ENCODE measurements at places on chromosomes 11 and 22.

GRCh38 chr22:43993072-43993760, 30.9 kb upstream of the PARVB start:
- DNase-seq = no peak

DNA sequence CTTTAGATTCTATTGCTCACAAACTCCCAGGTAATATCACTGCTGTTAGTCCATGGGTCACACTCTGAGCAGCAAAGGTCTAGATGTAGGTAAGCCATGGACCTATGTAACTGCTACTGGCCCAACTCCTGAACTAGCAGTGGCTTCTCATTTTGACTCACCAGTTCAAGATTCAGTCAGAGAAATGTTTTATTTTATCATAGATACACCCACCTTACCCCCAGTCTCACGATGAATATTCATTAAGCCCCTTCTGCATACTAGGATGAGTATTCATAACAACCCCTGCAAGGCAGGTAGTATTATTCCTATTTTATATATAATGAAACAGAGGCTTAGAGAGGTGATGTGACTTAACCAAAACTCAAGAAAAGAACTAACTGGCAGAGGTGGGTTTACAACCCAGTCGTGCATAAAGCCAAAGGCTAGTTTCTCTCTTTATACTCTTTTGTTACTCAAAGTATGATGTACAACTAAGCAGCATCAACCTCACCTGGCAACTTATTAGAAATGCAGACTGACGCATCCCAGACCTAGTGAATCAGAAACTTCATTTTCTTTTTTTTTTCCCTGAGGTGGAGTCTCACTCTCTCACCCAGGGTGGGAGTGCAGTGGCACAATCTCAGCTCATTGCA, 957.6 kb upstream of the CCDC90B start:
- DNase-seq = no peak

GRCh38 chr11:73001615-73002014, 140.5 kb downstream of the FCHSD2 start:
- no peak for DNase-seq

GRCh38 chr11:128931066-128931465, 11.6 kb downstream of the TP53AIP1 start:
- no peak for DNase-seq

DNA sequence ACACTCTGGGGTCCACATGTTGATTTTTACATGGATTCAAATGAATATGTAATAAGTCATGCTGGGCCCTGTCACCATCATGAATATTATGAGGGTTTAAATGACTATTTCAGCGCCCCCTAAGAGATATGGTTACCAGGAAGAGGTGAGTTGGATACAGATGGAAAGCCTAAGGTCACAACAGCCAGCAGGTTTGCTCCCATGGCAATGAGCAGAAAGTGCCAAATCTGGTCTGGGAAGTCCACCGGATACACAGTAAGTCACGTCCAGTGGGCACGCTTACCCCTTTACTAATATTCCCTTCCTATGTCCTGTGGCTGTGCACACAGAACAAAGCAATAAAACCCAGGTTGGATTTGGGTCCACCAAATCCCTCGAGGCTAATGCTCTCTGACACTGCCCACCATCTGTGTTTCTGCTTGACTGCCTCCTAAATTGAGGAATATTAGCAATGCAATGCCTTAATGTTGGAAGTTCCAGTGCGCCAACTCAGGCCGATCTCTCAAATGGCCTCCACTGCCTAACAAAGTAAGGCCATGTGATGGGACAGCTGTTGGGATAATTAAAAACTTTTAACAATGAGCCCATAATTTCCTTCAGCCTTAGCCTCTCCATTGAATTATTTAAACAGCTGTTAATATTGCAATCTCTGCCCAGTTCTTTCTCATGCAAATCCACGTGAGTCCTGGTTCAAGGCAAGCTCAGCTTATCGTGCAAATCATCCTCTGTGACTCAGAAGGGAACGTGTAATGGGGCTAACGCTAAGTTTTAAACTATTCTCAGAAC, 97.6 kb downstream of the SLC1A2 start:
- DNase-seq = no peak

DNA sequence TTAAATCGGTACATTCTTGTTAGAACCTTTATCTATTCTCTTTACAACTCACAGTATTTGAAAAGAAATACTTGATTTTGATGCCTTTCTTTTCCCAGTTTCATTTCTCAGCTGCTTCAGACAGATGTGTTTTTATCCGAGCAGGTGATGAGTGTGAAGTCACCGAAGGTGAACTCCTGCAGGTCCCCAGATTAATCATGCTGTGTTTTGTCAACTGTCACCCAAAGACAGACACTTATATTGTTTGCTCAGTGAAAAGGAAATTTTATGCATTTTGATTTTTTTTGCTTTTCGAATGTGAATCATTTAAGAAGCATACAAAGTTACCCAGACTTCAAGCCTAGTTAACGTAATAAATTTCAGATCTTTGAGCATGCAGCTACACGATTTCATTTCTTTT, 7.8 kb upstream of the TMPRSS13 start:
- DNase-seq = no peak

- DNase-seq = no peak
Measured at GRCh38 chr11:19558189-19558986, 154.2 kb upstream of the NAV2 start.

GRCh38 chr11:65459552-65459951, 37.0 kb downstream of the NEAT1 start:
- DNase-seq = no peak

DNA sequence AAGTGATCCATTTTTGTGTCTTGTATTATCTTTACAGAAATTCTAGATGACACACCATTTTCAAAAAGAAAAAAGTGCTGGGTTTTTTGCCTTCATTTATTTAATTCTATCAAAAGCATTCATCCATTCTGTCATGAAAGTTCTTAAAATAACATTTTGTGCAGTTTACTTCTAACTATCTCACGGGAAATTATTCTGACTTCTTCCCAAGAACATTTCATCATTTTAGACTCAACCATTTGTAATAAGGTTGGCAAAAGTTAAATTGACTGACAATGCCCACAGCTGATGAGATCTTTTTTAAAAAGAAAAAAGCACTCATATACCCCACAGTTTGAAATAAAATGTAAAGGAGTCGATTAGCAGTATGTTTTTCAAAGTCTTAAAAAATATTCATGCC, 68.5 kb downstream of the SBF2 start:
- DNase-seq = no peak

DNA sequence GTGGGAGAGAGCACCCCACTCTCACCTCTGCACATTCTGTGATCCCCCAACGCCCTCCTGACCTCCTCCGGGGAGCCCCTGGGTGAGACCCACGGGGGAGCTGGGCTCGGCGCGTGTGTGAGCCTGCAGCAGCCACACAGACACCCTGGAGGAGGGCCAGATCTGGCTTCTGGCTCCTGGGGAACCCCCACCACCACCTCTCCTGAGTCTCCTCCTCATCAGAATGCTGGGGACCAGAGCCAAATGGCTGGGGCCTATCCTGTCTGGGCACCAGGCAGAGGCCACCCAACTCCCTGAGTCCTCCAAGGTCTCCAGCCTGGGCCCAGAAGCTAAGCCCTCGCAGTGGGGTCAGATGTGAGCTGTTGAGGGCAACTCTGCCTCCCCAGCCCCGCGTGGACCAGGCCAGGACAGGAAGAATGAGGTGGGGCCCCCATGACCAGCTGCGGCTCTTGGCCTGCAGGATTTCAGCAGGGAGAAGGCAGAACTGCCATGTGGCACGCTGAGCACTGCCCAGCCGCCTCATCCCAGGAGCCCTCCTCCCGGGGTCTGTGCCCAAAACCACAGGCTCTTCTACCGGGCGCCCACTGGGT, 5.5 kb upstream of the PIM3 start:
- DNase-seq = no peak

DNA sequence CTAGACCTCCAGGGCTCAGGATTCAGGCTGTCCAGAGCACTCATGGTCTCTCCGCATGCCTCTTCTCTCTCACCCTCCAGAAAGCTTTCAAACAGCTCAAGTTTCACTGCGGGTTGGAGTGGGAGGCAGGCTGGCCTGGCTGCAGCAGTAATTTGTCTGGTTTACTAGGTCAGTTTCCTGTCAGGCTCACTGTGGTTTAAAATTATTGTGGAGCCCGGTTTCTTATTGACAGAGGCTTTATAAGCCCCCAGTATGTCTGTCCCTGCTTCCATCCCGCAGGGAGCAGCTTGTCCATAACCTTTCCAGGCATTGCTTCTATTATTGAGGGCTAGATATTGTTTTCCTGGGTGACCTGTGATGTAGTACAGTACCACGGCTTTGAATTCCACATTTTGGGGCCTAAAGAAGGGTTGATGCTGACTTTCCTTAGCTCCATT, 235.3 kb upstream of the SORL1-AS1 start:
- no peak for DNase-seq

DNA sequence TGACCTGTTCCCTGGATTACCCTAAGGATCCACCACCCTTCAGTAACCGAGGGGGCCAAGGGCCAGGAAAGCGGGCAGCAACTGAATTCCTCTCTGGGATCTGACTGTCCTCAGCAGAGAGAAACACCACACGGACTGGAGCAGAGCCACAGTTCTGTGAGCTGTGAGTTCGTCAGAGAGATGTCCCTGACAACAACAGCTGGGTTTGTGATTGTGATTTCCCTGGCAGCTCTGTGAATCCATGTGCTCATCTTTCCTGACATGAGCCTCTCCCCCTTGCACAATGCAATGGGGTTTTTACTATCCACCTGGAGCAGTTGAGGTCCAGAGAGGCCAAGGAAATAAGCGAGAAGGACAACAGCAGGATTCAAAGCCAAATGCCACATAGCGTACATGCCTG, 69.4 kb upstream of the AMPD3 start:
- no peak for DNase-seq

GRCh38 chr11:3939651-3940190, 84.3 kb downstream of the STIM1 start:
- no peak for DNase-seq

GRCh38 chr22:46006379-46007002, 29.5 kb upstream of the WNT7B start:
- DNase-seq = no peak

- no peak for DNase-seq
Measured at GRCh38 chr11:57680552-57680874, 12.6 kb downstream of the ZDHHC5 start.

DNA sequence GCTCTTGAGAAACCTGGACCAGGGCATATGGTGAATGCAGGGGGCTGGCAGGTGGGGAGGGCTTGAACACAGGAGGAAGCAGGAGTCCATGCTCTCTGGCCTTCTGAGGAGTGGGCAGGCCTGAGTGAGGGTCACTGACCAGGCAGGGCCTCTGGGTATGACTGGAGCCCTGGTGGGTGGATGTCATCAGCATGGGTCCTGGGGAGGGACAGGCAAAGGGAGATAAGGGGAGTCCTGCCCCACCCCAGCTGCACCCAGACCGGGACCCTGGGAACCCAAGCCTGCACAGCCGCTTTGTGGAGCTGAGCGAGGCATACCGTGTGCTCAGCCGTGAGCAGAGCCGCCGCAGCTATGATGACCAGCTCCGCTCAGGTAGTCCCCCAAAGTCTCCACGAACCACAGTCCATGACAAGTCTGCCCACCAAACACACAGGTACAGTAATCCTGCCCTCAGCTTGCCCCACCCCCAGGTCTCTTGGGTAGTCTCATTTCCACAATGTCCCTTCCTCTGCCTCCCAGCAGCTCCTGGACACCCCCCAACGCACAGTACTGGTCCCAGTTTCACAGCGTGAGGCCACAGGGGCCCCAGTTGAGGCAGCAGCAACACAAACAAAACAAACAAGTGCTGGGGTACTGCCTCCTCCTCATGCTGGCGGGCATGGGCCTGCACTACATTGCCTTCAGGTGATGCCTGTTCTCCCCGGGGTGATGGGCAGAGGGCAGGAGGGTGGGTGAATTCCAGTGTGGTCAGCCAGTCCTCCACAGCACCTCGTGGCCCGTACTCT, 2.0 kb upstream of the VEGFB start:
- DNase-seq = no peak

DNA sequence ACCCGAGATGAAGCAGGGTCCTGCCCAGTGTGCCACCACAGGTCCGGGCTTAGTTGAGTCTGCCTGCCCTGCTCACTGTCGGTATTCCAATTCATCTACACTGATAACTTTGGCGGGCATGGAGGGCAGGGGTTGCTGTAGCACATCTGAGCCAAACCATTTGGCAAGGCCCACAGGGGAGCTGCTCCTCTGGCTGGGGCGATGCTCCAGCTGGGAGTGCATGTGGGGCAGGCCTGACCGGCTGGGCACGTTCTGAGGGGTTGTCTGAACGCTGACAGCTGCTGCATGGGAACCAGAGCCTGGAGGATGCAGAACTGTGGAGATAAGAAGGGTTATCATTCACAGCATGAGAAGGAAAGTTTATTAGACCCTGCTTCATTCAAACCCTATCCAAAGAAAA, 40.4 kb downstream of the DRG1 start:
- no peak for DNase-seq

- no peak for DNase-seq
Measured at GRCh38 chr11:112173152-112173551, 2.2 kb upstream of the BCO2 start.

DNA sequence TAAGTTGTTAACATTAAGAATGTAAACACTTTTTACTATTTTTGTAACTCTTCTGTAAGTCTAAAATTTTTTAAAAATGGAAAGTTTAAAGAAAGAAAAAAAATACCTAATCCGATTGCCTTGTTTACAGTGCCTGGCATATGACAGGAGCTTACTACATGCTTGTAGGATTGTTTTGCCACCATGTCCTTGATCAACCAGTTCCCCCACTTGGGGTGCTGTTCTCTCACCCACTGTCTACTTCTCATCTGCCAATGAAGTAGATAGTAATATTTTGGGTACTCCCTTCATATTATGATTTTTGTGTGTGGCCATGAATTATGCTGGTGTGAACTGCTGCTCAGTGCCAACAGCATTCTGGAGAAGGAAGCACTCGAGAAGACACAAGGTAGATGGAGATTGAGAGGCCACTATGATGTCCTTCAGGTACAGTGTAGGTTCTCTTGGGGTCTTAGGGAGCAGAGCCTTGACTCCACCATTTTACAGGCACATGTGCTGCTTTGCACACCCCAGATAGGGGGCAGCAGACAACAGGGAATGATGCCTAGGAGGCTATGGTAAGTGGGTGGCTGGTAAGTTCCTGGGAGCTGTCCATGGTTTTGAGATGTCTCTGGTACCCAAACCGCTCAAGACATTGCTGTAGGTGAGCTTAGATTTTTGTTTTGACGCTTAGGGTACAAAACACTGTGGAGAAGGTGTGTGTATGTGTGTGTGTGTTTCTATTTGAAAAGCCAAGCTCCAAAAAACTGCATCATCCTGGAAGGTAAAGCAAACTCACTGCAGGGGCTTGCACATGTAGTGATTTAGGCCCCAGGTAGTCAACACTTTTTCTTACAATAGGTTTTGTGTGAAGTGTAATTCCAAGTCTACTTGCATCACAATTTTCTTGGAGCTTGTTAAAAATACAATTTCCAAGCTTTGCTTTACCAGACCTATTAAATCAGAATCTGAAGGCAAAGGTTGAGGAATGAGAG, 494.5 kb upstream of the LARGE1 start:
- DNase-seq = no peak

- no peak for DNase-seq
Measured at GRCh38 chr22:36923131-36923788, 9.8 kb downstream of the CSF2RB start.

Measured in NCI-H187 treated with DMSO at 0.1 percent for 48 hours (cell line).